ENCODE measurements at places on chromosomes 2 and 18.

DNA sequence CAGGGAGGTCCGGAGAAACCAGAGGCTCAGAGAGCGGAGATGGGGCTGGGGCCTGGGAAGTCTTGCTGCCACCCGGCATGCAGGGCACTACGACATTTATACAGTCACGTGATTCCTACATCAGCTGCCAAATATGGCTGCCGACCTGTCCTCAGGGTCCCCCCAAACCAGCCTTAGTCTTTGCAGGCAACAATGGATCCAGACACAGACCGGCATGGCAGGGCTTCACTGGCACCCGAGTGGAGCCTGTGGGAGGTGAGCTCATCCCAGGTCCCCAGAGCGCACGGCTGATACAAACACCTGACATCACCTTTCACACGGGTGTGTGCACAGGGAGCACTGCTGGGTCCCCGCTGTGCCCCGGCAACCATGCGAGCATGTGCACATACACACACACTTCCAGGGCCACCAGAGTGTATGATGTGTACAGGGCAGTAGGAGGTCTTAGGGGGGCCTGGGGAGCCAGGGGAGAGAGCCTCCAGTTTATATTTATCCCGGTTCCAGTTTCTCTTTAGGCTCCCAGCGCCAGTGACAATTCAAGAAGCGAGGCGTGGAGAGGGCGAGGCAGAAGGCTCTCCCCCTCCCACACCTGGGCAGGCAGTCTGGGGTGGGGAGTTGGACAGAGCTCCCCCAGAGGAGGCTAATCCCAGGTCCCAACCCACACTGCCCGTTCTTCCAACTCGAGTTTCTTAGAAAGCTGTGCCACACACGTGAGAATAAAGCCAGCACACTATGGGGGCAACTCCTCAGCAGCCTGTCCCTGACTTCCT lies 2.7 kb downstream of the SEMA4C start:
- ATAC-seq = no peak

- ATAC-seq = no peak
Measured at GRCh38 chr2:3459185-3460015, 59.9 kb downstream of the ADI1 start.

- ATAC-seq = peak; percentile 45
Measured at GRCh38 chr18:9730786-9731185, 22.7 kb downstream of the RAB31 start.

DNA sequence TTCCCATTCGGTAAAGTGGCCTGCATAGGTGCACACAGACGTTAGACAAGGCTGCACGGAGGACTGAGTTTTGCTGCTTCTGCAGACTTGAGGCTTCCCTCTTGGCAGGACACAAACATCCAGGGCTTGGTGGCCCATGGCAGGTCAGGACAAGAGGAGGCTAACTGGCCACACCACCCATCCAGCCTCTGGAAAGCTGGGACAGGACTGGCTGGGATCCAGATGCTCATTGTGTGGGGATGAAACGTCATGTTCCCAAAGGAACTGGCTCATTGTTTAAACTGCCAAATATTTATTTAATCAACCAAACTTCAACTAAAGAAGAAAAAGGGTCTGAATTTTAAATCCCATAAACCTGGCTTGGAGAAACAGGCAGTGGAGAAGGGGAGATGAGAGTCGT lies 239.1 kb upstream of the EPAS1 start:
- ATAC-seq = no peak

DNA sequence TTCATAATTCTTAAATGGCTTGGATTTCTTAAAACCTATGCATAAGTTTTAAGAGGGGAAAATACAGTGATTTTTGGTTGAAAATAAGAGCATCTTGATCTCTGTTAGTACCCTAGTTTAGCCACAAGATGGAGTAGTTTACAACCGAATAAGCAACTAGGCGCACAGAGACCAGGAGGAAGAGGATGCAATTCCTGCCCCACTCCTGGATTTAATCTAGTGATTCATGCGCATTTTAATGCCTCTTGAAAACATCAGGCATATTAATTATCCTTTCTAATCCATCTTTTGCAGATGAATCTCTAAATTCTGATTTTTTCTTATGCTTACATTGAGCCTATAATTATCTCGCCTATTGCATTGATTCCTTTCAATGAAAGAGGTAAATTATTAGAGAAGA lies 76.7 kb downstream of the MRPS9 start:
- peak; percentile 82 for ATAC-seq

GRCh38 chr2:160499865-160500264 lies 6.3 kb upstream of the RBMS1 start:
- ATAC-seq = no peak

DNA sequence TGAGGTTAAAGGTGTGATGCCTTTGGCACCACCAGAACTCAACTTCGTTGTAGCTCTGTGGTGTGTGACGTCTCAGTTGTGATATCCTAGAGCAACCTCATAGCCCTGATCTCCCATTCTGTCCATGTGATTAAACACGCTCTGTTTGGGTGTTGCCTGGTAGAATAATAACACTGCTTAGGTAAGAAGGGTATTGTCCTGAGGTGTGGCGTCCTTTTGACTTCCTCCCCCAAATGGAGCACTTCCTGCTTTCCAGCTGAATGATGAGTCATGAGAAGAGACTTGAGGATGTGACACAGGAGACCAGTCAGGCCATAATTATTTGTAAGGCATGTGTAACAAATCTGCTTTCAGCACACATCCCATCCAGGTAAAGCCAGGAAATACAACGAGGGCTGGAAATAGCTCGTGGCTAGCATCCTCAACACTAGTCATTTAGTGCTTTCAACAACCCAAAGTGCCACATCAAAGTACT lies 100.7 kb downstream of the RAPGEF4 start:
- peak; percentile 44 for ATAC-seq

DNA sequence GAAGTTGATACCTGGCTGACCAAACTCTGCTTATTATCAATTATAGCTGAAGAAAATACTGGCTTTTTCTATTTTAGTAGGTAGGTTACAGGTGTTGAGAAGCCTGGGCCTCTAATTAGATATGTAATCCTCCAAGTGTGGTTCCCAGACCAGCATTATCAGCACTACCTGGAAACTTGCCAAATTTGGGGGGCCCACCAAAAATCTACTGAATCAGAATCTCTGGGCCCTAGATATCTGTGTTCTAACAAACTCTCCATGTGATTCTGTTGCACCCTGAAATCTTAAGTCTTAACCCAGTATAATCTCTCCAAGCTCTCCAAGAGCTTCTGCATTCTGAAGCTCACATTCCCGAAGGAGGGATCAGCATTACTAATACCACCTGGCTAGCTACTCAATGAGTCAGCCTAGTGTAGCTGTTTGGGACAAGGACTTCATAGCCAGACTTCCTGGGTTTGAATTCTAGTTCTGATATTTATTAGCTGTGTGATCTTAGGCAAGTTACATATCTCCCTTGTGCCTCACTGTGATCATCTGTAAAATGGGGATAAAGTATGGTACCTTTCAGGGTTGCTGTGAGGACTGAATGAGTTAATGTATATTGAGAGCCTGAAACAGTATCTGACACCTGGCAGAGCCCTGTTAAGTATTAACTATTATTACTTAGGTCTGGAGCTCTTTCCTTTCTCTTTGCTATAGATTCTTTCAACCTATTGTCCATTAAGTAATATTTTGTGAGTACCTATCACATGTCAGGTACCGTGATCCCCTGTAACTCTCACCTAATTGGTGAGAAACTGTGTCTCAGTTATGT lies 94.1 kb upstream of the CD302 start:
- peak; percentile 87 for ATAC-seq

DNA sequence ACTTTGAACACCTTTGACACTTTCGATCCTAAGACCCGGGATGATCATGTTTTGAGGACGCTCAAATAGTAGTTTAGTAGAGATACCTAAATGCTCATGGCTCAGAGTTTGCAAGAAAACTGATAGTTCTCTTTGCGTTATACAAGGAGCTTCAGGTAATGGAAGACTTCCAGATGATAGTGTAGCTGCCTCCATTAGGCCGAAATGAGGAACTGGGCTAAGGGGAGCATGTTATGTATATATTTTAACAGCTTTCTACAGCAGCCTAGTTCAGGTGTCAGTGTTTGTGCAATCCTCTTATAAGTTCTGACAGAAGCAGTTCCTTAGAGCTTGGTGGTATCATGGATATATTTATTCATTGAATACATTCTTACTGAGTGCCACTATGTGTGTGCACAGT lies 126.7 kb upstream of the EPC2 start:
- no peak for ATAC-seq

DNA sequence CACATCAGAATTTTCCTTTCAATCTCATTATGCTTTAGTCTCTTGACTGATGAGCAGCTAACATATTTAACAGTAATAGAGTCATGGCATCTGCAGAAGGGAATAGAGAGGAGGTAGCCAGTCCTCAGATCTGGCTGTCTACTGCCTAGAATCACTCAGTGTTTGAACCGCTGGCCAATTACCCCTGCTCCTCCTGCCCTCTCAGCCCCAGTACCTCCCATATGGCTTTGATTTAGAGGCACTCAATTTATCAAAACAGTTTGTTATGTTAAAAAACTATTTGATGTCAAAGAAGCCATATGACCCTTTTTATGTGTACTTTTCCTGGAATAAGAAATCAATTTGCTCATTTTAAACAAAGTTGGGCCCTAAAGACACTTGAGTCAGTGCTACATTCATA lies 355.2 kb downstream of the CMPK2 start:
- no peak for ATAC-seq

DNA sequence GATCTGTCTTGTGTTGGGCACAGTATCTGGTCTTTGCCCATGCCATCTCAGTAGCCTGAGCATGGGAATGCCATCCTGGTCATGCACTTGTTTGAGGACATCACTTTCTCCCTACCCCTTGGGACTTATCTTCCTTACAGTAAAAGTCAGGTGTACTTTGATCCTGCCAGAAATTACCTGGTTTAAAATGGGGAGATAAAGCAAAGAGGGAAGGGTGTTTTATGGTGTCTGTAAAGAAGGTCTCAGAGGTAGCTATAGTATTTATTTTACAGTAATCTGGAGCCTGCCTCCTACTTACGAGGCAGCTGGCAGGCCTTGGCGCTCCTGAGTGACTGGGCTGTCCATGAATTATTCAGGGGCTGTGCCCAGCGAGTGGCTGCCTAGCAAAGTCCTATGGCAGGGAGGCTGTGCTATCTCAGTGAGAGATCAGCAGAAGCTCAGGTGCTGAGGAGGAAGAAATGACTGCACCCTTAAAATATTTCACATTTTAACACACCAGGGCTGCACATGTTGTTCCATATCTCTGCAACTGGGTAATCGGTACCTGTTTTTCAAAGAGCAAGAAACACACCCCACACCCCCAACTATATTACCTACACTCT lies 93.9 kb downstream of the SPTBN1 start:
- no peak for ATAC-seq

DNA sequence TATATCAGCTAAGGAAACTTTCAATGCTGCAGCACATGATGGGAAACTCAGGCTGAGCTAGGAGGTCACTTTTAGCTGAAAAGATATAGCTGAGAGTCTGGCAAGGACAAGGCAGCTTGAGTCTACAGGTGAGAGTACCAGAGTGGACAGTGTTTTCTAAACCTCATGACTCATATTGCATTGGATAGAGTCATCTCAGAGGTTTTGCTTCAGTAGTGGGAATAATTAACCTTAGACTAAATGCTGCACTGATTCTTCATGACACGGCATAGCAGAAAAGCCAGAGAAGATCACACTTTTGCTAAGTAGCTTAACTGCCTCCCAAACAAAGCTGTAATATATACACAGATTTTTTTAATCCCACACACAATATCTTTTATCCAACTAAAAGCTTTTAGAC lies 865.0 kb upstream of the CDH2 start:
- no peak for ATAC-seq

DNA sequence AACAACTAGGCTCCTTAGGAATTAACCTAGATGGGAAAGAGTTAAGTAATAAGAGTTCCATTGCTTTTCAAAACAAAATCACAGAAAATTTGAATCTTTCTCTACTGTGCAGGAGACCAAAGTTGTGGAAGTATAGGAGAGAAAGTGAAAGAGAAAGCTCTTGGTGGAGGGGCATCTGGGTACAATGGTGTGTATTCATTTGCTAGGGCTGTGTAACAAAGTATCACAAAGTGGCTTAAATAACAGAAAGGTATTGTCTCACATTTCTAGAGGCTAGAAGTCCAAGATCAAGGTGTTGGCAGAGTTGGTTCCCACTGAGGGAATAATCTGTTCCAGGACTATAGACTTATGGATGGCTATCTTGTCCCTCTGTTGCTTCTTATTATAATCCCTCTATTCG lies 50.5 kb upstream of the GORASP2 start:
- ATAC-seq = peak; percentile 59

DNA sequence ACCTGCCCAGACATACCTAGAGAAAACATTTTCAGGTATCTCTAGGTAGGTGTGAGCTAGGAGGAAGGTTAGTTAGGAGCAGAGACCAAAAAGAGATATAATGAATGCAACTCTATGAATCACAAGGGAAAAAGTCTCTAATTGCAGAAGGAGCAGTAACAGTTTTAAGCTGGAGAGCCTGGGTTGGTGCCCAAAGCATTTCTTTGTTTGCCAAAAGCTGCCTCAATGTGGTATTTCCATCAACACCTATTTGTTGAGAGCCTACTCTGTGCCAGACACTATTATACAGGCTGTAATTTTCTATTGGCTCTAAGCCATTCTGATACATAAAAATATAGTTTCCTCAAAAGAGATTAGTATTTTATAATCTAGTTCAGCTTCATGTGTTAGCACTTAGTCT lies 141.6 kb downstream of the UBE2E3 start:
- no peak for ATAC-seq

DNA sequence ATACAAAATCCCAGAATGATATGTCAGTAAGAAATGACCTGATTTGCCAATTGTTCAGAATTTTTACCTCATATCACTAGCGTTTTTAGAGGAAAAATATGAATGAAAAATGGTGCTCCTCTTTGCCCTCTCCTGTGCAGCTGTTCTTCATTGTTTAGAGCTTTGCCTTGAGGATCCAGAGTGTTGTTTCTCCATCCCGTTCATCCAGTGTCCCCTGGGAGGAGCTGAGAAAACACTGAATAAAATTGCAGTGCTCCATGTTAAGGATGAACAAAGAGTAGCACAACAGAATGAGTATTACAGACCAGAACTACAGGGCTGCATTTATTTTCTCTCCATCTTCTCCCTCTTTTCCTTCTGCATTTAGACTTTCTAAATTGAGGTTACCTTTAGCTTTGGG lies 133.1 kb downstream of the ADCYAP1 start:
- no peak for ATAC-seq

DNA sequence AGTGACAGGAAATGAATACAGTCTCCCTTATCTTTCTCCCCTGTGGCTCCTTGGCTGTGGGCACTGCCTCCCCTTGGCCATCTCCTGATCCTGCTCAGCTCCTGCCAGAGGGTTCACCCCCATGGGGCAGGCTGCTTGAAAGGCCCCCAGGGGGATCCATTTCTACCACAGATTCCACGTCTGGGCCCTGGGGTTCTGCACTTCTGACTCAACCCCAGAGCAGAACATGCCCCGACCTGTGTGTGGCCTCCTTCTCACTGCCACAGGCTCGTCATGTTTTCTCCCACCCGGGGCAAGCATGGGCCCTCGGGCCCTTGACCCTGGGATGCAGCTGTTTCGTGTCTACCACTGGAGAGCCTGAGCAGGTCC lies 122.2 kb downstream of the ACKR3 start:
- ATAC-seq = no peak
